Heart left ventricle (tissue), 16 donors: ENCODE measurements at places on chromosomes 2 and 18.

DNA sequence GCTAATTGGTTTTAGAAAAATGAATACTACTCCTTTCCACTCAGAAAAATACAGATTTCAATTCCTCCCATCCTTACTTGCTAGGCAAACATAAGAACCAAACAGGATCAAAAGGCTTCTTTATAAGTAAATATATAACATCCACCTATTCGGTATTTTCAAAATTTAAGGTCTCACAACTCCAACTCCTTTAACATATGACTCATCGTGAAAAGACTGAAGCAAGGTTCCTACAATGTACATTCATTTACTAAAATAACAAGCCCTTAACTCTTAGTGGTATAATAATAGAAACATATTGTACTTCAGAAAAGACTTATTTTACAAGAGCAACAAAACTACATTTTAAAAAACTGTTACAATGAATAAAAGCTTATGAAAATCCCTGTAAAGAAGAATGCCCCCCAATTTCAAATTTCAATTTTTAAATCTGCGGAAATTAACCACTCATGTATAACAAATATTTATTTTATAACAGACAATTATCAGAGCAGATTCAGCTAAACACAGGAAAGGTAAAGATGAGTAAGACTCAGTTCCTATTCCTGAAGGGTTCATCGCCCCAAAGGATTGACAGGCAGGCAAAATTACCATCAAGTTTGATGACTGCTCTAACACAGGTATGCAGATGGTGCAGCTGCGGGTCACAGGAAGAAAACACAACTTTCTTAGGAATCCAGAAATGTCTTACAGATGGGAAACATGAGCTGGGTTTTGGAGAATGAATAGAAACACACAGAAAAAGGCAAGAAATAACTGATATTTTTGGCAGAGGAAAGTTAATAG, 96.4 kb downstream of the COBLL1 start:
- no peak for DNase-seq

GRCh38 chr2:11703700-11704099, 33.7 kb upstream of the NTSR2 start:
- DNase-seq: no peak

DNA sequence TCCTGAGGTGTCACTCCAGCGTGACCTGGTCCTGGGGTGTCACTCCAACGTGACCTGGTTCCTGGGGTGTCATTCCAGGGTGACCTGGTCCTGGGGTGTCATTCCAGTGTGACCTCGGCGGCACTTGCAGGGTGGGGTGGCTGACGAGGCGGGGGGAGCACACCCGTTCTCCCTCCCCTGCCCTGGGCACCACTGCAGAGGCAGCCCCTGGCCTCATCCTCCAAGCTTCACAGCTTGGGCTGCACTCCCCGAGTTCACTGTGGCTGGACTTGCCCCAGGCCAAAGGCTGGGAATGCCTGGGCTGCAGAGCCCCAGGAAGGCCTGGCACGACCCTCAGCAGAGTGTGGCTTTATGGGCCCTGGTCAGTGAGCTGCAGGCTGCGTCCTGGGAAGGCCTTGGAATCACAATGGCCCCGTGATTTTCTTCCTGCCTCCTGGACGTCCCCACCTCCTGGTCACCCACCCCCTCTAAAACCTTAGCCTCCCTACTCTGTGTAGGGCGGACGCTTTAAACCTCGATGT, 88.3 kb downstream of the NFATC1 start:
- no peak for DNase-seq

GRCh38 chr18:3193331-3193730, 26.4 kb downstream of the MYOM1 start:
- DNase-seq: no peak

GRCh38 chr2:226405465-226405864, 394.2 kb downstream of the IRS1 start:
- no peak for DNase-seq

- DNase-seq: no peak
Measured at GRCh38 chr2:192500550-192501200, 305.9 kb upstream of the TMEFF2 start.

DNA sequence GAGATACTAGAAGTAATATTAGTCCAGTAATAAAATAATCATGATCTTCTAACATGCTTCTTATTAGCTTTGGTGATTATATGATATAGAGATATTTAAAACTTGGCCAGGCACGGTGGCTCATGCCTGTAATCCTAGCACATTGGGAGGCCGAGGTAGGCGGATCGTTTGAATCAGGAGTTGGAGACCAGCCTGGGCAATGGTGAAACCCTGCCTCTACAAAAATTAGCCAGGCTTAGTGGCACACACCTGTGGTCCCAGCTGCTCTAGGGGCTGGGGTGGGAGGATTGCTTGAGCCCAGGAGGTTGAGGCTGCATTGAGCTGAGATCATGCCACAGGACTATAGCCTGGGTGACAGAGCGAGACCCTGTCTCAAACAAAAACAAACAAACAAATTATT, 87.0 kb downstream of the WDR7 start:
- DNase-seq: no peak

GRCh38 chr18:10499230-10499629, 26.6 kb upstream of the NAPG start:
- no peak for DNase-seq
